ENCODE measurements at places on chromosomes 12 and 14. TPM values are rescaled to one million over a fixed set of nuclear protein-coding genes. Genes with fewer than 3 reads are reported as not detected.

TBX3 gene
- not detected for total RNA-seq

COL2A1 gene
- total RNA-seq, result 69.1 TPM

DNA sequence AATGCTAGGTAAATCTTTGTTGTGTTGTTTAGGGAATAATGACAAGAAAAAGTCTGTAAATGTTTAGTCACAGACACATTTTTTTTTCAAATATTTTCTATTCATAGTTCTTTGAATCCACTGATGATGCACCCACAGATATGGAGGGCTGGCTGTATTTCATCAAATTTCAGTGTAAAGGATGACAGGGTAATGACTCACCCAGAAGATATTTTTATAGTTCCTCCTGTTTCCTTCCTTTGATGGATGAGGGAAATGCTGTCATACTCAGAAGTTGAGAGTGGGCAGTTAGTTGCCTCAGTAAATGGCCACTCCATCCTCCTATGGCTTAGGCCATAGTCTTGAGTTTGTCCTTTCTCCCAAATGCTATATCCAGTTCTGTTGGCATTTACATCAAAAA is 76.9 kb upstream of the REP15 start:
- no peak for DNase-seq

DNA sequence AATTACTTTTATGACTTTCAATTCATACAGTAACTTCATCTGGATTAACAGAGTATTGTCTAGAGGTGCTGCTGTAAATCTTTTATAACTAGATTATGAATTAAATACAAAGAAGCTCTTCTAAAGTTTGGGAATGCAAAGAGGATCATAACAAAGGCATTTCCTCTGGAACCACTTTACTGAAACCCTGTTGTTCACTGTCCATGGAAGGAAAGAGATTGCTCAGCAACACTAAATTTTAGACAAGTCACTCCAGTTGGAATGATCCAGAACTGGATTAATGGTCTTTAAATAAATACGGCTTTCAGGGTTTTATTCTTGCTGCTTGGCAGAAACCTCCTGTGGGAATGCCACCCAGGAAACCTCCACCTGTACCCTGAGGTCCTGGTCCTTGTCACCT is 250.6 kb downstream of the KSR2 start:
- DNase-seq, result no peak

Measured in neural progenitor cell (in vitro differentiated cells).